H1 (cell line): ENCODE measurements at places on chromosomes 6 and 20.

- H3K4me3 ChIP-seq: no peak overlapping the region
- no peaks in the 10 kb centered on the region for H3K36me3 ChIP-seq
- no peaks in the 10 kb centered on the region for H3K27me3 ChIP-seq
- no peaks in the 10 kb centered on the region for H3K4me1 ChIP-seq
- no peak for DNase-seq
Measured at GRCh38 chr6:91694016-91694654, 1107.3 kb upstream of the MAP3K7 start.

DNA sequence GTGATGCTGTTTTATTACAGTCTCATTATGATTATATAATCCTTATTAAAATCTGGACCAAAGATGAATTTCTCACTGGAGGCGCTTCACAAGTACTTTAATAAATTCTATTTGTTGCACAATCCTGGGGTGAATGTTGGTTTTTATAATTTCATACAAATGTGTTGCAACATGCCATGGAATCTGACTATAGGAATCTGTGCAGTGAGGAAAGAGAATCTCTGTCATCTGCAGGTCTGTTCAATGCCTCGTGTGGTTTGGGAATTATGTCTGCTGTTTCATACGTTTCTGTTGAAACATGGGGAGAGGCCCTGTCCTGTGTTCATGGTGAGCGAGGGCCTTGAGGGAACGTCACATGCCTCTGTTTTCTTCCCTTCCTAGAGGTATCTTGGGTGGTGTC, 277.3 kb downstream of the CDH4 start:
- no peak for DNase-seq
- H3K4me3 ChIP-seq: no peak overlapping the region
- no peaks in the 10 kb centered on the region; the same call in 1 of the 2 replicates for H3K27me3 ChIP-seq
- H3K36me3 ChIP-seq: no peaks in the 10 kb centered on the region
- peaks cover 7% of the 10 kb centered on the region; the same call in 1 of the 2 replicates for H3K4me1 ChIP-seq
- no peak overlapping the region for H3K27ac ChIP-seq

DNA sequence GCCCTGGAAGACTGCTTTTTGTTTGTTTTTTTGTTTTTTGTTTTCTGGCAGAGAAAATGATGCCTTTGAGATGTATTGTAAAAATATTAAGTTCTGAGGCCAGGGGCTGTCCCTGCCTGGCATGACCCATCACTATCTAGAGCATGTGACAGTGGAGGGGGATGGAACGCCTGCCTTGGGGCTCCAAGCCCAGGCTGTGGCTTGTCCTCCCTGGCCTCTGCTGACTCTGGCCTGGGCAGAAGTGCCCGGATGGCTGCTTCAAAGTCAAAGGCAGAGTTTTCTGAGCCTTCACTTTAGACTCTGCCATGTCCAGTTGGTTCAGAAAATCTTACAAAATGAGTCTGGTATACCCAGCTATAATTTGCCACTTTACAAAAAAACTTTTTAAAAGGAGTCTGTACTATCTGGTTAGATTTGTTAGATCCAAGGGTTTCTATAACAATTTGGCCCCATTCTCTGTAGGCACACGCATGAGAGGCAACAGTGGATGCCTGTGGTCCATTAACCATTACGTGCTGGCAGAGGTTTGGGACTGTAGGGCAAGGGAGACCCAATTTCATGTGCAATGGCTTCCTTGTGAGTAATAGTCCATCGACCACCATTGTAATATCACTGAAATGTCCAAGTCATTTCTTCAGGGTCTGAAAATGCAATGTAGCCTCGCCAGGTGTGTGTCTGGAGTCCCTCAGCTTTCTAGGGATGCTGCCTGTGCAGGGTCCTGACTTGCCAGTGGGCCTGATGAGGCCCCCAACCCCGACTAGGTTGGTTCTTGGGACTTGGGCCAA, 8.3 kb downstream of the PPP1R3G start:
- H3K4me1 ChIP-seq: no peaks in the 10 kb centered on the region
- DNase-seq: no peak
- no peaks in the 10 kb centered on the region for H3K36me3 ChIP-seq
- H3K27me3 ChIP-seq: no peaks in the 10 kb centered on the region; the same call in none of the 2 replicates

DNA sequence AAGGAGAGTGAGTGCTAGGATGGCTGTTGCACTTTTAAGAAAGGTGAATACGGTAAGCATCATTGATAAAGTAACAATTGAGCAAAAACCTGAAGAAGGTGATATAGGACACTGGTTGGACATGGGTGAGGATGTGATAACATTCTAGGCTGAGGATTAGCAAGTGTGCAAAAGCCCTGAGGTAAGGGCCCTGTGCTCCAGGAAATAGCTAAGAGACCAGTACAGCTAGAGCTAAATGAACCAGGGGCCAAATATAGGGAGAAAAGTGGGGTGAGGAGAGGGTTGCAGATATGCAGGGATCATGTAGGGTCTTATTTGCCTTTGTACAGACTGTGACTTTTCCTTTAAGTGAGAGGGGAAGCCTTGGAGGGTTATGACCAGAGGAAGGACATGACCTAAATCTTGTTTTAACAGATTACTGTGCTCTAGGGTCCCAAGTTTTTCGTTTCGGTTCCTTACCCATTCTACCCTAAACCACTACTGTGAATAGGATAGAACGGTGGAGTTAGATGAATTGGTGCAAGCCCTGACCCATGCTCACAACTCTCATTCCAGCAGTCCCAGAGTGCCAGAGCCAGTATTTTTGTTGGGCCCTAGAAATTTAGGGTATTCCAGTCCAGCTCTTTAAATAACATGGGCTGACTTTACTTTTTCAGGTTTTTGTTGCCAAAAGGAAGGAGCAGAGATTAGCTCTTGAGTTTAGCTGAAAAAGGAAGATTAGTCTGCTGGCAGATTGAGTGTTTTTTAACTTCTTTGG, 10.7 kb downstream of the MAPK14 start:
- no peak overlapping the region for H3K27ac ChIP-seq
- DNase-seq: no peak
- no peak overlapping the region for H3K4me3 ChIP-seq
- H3K36me3 ChIP-seq: no peaks in the 10 kb centered on the region

- H3K36me3 ChIP-seq: no peaks in the 10 kb centered on the region
- no peak overlapping the region for H3K4me3 ChIP-seq
- no peak overlapping the region for H3K27ac ChIP-seq
- DNase-seq: no peak
- no peaks in the 10 kb centered on the region for H3K4me1 ChIP-seq
- H3K27me3 ChIP-seq: no peaks in the 10 kb centered on the region
Measured at GRCh38 chr6:165834613-165835259, 171.7 kb upstream of the PDE10A start.

DNA sequence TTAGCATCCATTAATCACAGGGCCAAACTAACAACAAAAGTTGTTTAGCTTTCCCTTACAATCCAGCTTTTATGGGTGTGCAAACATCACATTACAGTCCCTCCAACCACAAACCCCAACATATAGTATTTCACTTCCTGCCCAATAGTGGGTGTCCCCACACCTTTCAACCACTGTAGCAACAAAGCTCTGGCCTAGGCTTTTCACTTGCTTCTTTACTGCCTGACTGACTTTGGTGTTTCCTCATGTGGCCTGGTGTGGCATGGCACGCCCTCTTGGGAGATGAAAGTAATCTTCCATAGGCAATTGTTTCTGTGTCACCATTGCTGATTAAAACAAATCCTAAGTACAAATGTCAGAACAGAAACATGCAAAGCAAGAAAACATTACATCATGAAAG, 46.3 kb downstream of the MCM8 start:
- no peak overlapping the region for H3K27ac ChIP-seq
- DNase-seq: no peak
- H3K36me3 ChIP-seq: peaks cover 5% of the 10 kb centered on the region; the same call in 1 of the 2 replicates
- no peaks in the 10 kb centered on the region for H3K27me3 ChIP-seq
- no peaks in the 10 kb centered on the region for H3K4me1 ChIP-seq

DNA sequence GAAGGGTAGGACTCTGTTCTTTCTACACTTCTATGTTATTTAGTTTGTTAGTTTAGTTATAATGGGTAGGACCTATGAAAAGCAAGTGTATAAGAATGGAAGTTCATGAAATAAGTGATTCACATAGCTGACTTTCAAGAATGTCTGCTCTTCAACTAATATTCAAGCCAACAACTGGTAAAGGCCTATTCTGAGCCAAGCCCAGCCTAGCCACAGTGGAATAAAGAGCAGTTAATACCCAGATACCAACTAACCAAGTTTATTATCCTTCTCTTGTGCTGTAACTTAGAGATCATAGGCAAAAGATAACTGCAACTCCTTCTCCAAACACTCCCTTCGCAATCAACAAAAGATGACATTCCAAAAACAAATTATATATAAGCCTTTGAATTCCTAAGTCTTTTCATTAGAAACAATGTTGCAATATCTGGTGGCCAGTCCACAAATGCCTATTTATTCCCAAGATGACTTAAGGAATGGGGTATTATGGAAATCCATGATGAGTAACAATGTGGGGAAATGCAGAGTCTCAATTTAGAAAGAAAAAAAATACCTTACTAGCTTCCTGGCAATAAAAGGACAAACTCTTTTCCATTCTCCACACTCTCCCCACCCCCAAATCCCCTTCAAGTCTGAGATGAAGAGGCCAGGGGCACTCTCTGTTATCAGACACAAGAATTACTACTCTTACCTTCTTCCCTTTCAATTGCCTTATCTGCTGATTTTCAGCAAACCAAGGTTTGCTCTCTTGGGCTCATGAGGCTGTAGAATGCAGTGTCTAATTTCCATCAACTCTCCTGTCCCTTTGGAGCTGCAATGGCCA, 27.4 kb downstream of the BTBD9 start:
- no peaks in the 10 kb centered on the region for H3K27me3 ChIP-seq
- H3K4me3 ChIP-seq: no peak overlapping the region

DNA sequence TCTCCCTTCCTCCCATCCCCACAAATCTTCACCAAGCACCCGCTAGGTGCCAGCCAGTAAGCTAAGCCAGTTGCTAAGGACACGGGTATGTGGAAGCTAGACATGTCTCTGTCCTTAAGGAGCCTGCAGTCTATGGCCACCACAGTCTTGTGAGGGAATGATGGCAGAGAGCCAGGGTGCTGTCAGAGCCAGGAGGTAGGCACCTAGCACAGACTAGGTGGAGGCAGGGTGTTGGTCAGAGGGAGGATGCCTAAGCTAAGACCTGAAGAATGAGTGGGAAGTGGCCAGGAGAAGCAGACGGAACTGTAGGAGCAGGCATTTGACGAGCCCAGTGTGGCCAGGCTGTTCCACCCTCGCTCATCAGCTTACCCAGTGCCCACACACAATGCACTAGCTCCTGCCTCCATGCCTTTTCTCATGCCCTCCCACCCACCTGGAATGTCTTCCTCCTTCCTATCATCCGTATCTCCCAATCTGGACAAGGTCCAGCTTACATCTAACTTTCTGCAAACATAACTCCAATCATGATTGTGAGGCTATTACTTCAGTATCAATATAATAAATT, 125.6 kb downstream of the FOXC1 start:
- DNase-seq: no peak
- no peak overlapping the region for H3K4me3 ChIP-seq
- H3K27ac ChIP-seq: no peak overlapping the region
- no peaks in the 10 kb centered on the region for H3K27me3 ChIP-seq

DNA sequence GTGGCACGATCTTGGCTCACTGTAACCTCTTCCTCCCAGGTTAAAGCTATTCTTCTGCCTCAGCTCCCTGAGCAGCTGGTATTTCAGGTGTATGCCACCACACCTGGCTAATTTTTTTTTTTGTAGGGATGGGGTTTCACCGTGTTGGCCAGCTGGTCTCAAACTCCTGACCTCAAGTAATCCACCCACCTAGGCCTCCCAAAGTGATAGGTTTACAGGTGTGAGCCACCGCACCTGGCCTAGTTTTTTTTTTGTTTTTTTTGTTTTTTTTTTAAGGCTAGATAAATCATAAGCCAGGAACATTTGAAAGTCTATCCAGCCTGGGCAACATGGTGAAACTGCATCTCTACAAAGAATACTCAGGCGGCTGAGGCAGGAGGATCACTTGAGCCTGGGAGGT, 10.9 kb downstream of the RRP36 start:
- no peaks in the 10 kb centered on the region for H3K27me3 ChIP-seq
- H3K4me3 ChIP-seq: no peak overlapping the region
- no peaks in the 10 kb centered on the region for H3K4me1 ChIP-seq
- peaks cover 58% of the 10 kb centered on the region for H3K36me3 ChIP-seq

DNA sequence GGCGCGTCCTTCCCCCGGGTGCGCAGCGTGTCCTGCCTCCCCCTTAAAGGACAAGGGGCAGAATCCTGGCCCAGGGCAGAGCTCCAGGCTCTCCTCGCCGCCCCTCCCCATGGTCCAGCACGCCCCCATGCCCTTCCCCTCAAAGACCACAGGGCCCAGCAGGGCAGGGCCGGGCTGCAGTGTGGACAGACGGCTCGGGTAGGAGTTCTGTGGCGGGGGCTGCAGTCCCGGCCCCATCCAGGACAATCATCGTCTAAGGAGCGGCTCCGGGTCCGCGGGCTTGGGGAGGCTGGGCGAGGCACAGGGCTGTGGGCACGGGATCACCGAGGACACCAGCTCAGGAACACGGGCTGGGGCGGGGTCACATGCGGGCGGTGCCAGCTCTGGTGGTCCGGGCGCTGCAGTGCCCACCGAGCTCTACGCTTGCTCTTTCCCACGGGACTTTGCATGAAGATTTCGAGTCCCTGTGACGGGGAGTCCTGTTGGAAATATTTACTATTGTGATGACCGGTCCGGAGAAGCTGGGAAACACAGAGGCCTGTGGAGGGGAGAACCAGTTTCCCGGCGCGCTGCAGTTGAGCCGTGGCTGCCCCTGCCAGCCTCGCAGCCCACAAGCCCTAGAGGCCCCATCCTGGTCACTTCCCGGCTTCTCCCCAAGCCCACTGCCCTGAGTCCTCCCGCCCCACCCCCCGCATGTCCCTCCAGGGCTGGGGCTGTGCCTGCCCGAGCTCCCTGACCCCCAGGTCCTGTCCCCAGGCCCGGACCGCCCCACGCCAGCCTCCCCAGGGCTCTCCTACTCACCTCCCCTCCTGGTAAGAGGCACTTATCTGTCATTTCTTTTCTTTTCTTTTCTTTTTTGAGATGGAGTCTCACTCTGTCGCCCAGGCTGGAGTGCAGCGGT, 20.6 kb downstream of the SLC17A9 start:
- H3K4me1 ChIP-seq: peaks cover 2% of the 10 kb centered on the region
- H3K27ac ChIP-seq: no peak overlapping the region
- peaks cover 27% of the 10 kb centered on the region for H3K27me3 ChIP-seq
- H3K36me3 ChIP-seq: no peaks in the 10 kb centered on the region

DNA sequence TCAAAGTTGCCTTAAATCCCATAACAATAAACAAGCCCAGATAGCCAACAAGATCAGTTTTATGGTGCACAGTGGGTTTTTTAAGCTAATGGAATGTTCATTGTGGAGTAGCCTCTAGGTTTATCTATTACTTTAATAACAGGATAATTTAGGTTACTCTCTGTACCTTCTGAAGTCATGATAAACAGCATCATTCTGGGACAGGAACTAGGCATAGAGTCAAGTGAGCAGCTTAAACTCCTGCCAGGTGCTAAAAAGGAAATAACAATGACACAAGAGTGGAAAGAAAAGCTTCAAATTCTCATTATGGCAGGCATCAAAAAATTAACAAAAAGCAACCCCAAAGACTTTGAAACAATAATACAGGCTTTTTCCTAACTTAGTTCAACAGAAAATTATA, 228.8 kb downstream of the HACE1 start:
- no peaks in the 10 kb centered on the region for H3K36me3 ChIP-seq
- no peak overlapping the region for H3K27ac ChIP-seq
- no peaks in the 10 kb centered on the region; the same call in 1 of the 2 replicates for H3K27me3 ChIP-seq
- no peaks in the 10 kb centered on the region; the same call in 1 of the 2 replicates for H3K4me1 ChIP-seq
- DNase-seq: no peak
